Activated CD4-positive, alpha-beta T cell treated with anti-CD3 and anti-CD28 coated beads, Interleukin-2, amount 50 U/mL, for 16 hours (primary cell): ENCODE measurements at places on chromosomes 4 and X.
A peak's percentile ranks its signal among the peaks of the same experiment; 100 is the strongest.

DNA sequence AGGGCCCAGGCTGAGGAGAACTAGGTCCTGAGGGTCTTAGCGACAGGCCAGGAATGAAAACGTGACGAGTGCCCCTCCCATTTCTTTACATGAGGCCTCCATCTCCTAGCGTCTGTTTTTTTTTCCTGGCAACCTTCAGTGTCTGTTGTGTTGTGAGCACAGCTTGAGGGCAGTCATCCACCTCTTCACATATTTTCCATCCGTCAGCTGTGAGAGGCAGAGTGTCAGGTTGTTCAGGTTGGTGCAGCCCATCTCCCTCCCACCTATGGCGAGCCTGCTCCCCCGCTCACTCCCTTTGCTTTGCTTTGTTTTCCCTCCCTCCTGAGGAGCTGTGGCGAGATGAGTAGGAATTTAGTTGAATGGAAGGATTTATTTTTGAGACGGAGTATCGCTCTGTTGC is 51.7 kb upstream of the CHRNA9 start:
- no peak for DNase-seq

DNA sequence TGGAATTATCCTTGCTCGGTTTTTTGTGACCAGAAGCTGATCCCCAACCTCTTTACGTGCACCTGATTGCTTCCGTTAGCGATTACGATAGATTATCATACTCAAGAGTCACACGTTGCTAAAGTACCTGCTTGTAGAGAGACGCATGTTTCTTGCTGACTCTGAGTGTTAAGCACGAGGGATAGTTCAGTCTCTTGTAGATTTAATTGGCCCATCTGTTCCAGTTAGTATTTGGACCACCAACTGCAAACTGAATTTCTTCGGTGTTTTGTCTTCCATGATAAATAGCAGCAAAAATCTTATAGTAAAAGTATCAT is 516 bp upstream of the COX18 start:
- DNase-seq: no peak

- no peak for DNase-seq
Measured at GRCh38 chrX:116317409-116317808, 119.0 kb upstream of the SLC6A14 start.

GRCh38 chr4:69907151-69907550 is 23.7 kb upstream of the CSN1S1 start:
- DNase-seq: no peak

DNA sequence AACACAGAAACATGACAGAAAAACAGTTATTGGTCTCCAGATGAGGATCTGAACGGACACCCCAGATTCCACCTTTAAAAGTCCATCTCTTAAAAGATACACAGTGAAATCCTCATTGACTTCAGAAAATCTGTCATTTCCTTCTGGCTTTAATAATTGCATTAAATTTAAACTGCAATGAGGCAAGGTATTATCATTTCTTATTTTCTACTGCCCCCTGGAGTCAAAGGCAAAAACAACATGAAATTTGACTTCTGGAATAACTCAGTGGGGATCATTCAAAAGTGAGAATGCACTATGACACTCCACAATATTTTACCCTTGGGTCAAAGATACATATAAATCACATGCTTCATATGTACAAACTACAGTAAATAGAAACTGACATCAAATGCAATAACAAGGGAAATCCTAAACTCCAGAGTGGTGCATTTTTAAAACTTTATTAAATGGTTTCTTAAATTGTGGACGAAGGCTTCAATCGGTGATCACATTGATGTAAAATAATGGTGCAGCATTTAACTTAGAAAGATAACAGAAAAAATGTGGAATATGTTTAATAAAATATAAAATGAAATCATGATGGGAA is 56.4 kb upstream of the SPANXN1 start:
- peak; percentile 14 for DNase-seq
